ENCODE measurements at places on chromosomes 16 and 17.

DNA sequence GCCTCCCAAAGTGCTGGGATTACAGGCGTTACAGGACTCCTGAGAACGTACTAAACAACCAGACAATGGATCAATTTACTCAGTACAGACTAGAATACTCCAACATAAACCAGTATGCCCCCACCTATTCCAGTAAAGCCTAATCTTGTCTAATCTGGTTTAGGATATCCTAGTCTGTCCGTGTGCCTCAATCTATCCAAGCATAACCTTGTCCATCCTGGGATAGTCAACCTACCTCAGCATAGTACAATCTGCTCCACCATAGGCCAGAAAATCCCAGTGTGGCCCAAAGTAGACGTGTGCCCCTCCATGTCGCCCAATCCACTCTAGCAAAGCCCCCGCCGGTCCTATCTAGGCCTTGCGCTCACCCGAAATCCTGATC is 625 bp downstream of the DVL2 start:
- no peak for DNase-seq

DNA sequence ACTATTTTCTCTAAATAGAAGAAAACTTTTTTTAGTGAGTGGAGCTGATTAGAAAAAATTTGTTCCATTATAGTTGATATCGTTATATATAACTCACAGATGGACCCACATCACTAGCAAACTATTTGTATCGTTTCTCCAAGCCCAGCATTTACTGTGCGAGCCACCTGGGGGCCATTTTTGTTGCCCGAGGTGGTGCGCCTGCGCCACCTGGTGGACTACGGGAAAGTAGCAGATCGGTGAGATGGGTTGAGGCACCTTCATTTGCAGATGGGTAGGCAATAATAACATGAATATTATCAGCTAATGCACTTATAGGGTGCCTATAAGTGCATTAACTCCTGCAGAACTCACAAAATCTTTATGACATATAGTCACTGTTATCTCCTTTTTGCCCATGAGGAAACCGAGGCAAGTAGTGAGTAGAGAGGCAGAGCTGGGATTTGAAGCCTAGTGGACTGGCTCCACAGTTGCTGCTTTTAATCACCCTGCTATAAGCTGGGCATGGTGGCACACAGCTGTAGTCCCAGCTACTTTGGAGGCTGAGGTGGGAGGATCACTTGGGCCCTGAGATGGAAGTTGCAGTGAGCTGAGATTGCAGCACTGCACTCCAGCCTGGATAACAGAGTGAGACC is 23.2 kb upstream of the NTN1 start:
- DNase-seq = no peak

DNA sequence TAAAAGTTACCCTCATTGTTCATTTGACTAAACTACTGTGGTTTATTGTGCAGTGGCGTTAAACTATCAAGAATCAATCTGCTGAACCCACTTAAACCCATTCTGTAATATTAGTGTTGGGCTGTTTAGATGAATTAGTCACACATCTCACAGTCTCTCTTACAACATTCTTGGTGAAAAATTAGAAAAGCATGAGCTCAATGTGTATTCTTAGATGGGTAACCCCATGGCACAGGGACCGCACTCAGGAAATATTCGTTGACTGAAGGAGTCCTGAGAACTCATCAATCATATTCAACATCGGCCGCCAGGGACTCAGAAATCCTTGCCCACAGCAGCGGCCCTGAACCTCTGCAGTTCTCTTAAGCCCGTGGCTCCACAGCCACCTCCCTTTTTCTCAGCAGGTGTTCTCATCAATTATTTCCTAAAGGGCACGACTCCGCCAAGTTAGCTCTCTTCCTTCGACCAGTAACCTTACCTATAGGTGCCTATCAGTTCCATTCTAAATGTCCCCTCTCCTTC is 155.6 kb downstream of the STX8 start:
- no peak for DNase-seq

DNA sequence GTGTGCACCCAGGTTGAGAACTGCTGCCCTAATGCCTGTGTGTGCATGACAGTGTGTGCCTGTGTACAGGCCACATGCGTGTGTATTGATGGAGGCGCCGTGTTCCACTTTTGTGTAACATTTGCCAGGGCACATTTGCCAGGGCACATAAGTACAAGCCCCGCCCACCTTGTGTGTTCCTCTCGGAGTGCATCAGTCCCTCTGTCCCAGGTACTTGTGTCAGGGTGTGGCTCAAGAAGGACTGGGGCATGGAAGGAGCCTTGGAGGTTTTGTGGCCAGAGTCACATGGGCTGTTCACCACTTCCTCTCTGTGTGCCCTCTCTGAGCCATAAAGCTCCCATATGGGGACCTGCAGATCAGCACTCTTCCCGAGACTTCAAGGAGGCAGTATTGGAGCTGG is 73.9 kb downstream of the MRM1 start:
- no peak for DNase-seq

GRCh38 chr16:11078812-11079459 is 134.6 kb downstream of the CLEC16A start:
- no peak for DNase-seq

DNA sequence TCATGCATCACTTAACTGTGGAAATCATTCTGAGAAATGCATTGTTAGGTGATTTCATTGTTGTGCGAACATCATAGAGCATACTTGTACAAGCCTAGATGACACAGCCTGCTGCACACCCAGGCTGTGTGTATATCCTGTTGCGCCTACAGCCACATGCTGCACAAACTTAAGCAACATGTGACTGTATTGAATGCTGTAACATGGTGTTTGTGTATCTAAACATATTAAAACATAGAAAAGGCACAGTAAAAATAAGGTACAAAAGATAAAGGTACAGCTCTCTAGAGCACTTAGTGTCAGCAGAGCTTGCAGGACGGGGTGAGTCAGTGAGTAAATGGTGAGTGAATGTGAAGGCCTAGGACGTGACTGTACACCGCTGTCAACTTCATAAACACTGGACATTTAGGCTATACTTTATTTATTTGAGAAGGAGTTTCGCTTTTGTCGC is 11.9 kb downstream of the FOXK2 start:
- no peak for DNase-seq

DNA sequence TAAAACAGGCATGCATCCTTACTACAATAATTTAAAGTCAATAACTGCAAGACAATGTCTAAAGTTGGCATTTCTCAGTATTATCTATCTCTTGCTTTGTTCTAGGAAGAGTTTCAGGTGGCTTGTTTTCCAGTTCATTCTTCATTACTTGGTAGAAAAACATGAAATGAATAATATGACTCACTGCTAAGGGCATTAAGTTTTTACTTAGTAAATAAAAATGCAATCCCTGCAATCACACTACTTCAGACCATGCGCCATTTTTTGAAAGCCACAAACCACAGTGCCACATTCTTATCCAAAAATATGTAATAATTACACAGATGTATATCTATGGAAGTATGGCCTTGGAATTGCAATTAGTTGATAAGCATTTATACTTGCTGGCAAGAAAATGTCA is 55.4 kb downstream of the CREBBP start:
- DNase-seq = no peak

DNA sequence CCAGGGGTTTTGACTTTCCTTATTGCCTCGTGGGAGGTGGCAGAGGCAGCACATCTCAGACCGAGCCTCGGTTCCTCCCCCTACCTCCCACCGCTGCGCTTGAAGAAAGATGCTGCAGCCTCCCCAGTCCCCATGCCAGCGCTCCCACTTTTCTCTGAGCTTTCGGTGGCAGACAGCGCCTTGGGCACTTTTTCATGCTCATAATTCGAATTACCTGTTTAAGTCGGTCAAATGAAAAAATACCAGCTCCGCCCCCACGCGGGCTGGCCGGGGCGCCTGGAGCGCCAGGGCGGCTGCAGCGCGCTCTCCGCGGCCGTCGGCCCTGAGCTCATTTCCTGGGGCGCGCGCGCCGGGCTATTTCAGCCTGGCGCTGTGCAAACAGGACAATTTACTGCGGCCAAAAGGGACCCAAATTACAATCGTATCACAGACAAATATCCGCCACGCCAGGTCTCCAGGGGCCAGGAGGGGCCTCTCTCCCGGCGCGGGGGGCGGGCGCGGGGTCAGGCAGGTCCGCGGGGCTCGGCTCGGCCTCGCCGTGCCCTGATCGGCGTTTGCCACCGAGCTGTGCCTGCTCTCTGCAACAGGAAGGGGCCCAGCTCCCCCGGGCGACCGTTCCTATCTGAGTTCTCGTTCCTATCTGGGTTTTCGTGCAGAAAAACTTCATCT is 45.0 kb downstream of the SOST start:
- DNase-seq = peak; percentile 37

GRCh38 chr17:56510554-56511342 is 82.8 kb upstream of the NOG start:
- DNase-seq = no peak

DNA sequence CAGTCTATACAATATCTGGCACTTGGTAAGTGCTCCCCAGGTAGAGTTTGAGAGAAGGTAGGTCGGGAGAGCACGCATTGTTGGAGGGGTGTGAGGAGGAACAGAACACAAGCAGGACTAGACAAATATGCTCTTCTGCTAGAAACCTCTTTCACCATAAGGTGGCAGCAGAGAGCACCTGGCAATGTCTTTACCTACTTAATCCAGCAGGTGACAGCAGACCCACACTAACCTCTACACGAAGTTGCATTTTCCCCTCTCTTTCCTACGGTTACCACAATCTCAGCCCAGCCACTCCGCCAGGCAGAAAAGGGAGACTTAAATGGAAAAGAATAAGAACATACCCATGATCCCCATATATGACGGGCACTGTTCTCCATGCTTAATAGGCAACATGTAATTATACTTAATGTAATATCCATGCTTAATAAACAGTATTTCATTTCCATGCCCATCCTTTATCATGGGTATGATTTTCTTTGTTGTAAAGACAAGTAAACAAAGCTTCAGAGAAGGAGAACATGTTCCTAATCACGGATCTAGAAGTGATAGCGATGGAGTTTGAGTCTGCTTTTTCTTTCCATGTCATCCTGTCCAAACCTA is 55.1 kb upstream of the CCL2 start:
- DNase-seq = peak; percentile 61

DNA sequence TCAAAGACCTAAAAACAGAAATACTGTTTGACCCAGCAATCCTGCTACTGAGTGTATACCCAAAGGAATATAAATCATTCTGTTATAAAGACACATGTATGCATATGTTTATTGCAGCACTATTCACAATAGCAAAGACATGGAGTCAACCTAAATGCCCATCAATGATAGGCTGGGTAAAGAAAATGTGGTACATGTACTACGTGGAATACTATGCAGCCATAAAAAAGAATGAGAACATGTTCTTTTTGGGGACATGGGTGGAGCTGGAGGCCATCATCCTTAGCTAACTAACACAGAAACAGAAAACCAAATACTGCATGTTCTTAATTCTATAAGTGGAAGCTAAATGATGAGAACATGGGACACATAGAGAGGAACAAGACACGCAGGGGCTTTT is 155.2 kb upstream of the KCNJ16 start:
- no peak for DNase-seq

DNA sequence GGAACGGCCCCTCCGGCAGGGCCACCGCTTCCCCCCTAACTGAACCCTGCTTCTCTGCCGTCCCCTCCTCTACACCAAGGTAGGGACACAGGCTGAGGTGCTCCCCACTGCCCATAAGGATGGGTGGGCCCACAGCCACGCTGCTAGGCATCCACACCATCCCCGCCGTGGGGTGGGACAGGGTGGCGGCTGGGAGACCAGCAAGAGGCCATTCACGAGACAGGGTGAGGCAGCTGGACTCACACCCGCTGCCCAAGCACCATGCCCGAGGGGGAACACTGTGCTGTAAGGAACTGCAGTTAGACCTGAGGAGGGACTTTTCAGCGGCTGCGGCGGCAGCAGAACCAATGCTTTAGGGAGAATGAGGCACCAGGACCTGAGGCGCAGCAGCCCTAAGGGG is 47.5 kb upstream of the RRN3 start:
- no peak for DNase-seq

- DNase-seq = no peak
Measured at GRCh38 chr17:78144147-78144719, 2.0 kb upstream of the C17orf99 start.

DNA sequence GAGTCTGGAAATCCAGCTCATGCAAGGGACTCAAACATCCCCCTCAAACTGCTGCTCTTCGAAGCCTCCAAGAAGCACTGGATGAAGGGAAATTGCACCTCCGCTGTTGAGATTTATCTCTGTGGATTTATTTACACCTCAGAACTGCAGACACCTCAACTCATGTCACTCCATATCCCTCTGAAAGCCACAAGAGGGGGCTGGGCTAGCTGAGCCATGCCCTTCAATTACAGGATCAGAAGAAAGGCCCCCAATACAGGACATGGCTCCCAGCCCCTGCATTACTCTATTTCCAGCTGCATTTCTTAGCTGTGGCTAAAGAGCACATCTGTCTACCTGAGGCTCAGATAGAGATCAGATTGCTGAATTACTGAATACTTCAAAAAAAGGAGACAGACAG is 103.1 kb upstream of the DYNLRB2 start:
- DNase-seq = no peak

DNA sequence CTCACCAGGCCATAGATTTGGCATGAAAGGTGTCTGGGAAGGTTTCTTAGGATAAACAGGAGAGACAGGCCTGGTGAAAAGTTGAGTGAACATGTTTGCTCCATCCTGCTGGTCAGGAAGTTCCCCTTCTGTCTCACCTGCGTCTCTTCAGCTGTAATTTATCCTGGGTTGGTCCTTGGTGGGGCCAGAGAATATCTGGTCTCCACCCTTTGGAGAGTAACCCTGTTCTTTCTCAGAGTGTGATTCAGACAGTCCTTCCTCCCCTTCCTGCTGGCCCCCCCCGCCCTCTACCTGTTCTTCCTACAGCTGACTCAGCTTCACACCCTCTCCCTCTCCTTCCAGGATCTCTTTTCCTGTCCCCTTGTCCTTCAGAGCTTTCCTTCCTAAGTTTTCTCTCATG is 17.1 kb downstream of the MINK1 start:
- DNase-seq = no peak

DNA sequence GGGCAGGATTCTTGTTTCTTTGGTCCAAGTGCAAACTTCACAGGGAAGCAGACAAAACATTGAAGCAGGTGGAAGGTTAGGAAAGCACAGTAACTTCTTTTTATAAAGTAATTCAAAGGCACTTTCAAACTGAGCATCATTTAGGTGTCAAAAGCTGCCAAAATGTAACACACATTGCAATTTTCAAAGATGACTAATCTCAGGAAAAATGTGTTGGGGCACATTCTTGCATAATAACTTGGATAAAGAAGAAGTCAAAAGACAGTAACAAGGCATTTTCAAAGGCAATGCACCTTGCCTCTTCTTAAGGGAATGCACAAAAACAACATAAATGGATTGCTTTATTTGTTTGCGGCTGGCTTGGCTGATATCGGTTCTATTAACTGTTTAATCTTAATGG is 3.6 kb downstream of the KCNJ2 start:
- no peak for DNase-seq

GRCh38 chr17:2789700-2790099 is 6.5 kb upstream of the RAP1GAP2 start:
- no peak for DNase-seq

- no peak for DNase-seq
Measured at GRCh38 chr16:88853325-88853941, 3.3 kb downstream of the GALNS start.

- DNase-seq = peak; percentile 56
Measured at GRCh38 chr17:58249270-58250133, 11.1 kb downstream of the LPO start.

- no peak for DNase-seq
Measured at GRCh38 chr17:77604973-77605313, 353.6 kb upstream of the TNRC6C start.

Data from left renal cortex interstitium (tissue), 4 donors.